Activated naive CD4-positive, alpha-beta T cell treated with anti-CD3 and anti-CD28 coated beads, Interleukin-2, amount 50 U/mL, for 72 hours (primary cell): ENCODE measurements at places on chromosomes 5 and 9.
A peak's percentile ranks its signal among the peaks of the same experiment; 100 is the strongest.

DNA sequence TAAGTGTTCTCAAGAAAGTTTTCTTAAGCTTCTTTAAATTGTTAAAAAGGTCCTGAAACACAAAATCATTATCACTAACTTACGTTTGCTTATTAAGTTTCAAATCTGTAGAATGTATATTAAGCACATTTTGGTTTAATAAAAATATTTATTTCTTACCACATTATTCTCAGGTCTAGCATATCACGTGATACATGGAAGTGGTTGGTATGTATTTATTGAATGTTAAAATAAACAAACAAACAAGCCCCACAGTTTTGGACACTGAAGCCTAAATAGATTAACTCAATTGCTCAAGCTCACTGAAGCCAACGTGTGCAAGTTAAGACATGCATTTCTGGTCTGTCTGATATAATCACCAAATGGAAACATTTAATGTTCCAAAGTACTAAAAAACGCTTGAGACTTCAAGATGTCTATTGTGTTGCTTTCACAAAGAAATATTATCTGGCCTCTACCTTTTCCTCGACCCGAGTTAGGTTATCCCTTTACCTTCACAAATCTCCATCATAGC, 1136.9 kb downstream of the TAF11L14 start:
- DNase-seq: no peak

DNA sequence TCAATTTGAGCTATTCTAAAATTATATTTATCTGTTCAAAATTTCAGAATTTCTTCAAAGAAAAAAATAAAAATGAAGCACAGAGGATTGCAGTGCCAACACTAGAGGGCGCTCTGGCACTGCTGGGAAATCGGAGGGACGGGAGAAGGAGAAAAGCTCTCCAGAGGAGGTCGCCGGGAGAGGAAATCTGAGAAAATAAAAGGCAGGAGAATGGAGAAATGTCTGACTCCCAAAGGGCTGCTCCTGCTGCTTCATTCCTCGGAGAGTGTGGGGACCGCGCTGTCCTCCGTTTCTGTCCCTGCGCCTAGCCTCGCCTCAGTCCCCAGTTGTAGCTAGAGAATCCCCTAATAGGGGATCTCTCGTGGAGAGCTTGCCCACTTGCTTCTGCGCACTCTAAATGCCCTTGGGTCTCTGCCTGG, 40.0 kb upstream of the ARSB start:
- peak; percentile 63 for DNase-seq

- DNase-seq: peak; percentile 79
Measured at GRCh38 chr9:136485049-136486045, 2.5 kb upstream of the SEC16A start.

DNA sequence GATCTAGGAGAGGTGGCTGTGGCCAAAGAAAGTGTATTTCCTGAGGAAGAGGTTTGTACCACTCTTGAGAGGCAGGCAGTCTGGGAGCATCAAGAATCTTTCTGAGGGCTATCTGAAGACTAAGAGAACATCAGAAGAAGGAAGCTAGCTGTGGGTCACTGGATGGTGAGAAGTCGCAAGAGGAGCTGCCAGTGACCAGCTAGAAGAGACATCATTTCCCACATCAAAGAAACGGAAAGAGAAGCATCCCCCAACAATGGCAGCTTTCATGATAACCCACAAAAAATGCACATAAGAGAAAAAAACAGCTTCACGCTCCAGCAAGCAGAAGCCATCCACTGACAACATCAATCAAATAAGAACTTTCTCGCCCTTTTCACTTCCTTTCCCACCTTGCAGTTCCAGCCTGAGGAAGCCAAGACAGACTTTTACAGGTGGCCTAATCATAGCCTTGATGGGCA, 25.0 kb upstream of the CEP78 start:
- no peak for DNase-seq

DNA sequence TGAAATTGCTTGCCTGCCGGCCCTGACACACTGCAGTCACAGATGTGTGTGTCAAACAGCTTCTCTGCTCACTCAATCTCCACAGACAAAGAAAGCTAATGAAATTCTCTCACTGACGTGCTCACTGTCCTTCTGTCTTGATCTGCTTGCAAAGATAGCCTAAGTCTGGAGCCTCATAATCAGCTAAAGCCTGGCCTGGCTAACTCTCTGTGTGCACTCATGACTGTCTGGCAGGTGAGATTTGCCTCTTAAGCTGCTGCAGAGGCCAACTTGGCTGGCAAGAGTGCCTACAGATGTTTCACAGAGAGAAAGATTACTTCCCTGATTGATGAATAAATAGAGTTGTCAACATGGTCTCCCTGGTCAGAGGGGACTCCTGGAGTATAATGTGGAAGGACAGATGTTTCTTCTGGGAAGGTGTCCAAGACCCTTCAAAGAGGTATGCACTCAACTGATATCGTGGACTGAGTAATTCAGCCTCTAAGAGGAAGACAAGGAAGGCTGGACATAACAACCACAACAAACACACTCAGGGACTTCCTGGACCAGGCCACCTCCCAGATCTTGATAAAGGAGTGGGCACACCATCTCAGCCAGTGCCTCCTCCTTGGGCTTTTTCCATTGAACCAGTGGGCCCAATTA, 362.0 kb downstream of the SPOCK1 start:
- DNase-seq: no peak

DNA sequence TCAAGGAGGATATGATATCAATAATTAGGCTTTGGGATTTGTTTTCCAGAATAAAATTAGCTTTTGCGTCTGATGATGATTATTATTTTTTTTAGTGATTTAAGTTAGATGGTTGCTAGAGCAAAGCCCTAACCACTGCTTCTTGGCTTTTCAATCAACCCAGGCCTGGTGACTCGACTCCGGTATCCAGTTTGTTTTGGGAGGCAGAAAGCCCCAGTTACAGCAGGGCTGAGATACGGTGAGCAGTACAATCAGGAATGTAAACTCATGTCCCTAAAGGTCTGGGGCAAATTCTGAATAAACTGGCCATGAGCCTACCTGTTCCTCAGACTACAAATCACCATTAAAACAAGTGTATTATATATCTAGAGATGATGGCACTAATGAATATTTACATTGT, 24.4 kb upstream of the CYFIP2 start:
- no peak for DNase-seq

GRCh38 chr5:151348789-151349188, 1.4 kb upstream of the SLC36A2 start:
- DNase-seq: no peak

DNA sequence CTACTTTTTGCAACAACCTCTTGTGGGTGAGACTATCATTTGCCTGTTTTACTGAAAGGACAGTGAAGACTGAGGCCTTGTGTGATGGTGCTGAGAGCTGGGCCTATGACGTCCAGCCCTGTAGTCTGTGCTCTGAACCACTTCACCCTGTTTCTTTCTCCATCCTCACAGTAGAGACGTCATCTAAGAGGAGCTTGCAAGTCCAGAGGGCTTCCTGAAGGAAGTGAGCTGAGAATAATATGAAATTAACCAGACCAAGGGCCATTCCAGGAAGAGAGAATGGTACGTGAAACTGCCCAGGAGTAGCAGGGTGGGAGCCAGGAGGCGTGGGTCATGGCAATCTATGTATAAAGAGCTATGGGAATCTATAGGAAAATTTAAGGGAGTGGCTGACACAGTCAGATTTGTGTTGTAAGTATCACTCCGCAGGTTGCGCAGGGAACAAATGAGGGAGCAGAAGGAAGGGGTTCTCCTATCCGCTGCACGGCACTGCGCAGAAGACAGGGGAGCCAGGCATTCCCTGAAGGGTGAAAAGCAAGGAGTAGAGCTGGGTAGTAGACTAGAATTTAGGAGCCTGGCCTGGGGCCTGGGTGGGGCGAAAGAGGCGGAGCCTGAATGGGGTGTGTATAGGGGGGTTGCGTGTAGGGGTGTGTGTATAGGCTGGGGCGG, 596 bp upstream of the FGFR4 start:
- no peak for DNase-seq

DNA sequence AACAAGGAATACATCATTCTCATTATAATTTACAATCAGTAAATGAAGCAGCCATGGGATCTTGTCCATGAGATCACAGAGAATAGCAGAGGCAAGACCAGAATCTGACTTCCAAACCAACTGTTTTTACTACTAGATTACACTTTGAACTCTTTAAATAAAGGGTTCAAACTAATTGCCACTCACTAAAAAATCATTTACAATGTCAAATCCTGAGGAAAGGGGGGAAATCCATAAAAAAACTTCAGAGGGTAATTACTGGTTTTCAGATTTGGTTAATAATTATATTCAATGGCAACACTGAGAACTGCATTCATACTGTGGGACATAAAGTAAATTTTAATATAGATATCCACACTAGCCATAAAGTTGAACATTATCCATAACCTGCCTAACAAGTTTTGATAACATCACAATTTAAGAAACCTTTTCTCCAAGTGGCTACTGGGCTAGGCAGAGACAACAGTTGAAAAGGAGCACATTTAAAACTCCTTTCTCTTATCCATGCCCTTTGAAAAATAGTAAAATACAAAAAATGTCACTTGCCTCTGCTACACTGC, 15.9 kb downstream of the PLPP1 start:
- no peak for DNase-seq

GRCh38 chr5:179292202-179292601, 53.1 kb downstream of the ADAMTS2 start:
- DNase-seq: no peak

GRCh38 chr5:65734921-65735320, 12.9 kb downstream of the NLN start:
- DNase-seq: no peak

GRCh38 chr5:172777881-172778814, 7.2 kb upstream of the DUSP1 start:
- no peak for DNase-seq

DNA sequence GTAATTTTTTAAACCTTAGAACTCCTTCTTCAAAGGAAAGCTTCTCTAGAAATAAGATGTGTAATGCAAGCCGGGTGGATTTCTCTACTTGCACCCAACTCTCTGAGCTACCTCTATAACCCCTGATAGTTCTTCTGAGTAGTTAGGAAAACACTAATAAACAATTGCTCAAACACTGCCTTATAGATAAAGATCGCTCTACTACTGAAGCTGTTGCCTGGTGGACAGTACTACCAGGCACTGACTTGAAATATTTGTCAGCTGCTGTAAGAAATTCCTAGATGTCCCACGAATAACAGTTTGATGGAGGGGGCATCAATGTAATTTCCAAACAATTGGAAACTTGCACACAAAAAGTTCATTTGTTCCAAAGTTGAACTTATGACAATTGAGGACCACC, 42.0 kb downstream of the NR3C1 start:
- no peak for DNase-seq

- peak; percentile 3 for DNase-seq
Measured at GRCh38 chr5:101390151-101390908, 487.2 kb upstream of the ST8SIA4 start.

- DNase-seq: no peak
Measured at GRCh38 chr5:68074633-68075032, 140.9 kb upstream of the PIK3R1 start.

- no peak for DNase-seq
Measured at GRCh38 chr9:77092536-77092935, 73.1 kb downstream of the FOXB2 start.

DNA sequence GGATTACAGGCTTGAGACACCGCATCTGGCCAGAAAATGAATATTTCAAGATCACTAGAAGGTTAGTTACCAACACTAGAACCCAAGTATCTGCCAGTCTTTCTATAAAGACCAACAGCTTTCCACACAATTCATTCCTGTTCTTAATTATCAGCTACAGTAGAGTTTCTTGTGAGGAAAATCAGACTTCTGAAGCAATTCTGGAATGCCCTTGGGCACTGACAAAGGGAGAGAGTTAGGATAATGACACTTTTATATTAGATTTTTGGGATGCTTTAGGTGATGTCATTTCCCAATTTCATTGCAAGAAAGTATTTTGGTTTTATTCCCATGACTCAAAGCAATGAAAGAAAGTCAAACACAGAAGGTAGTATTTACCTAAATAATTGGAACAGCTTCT, 497.0 kb upstream of the TUSC1 start:
- DNase-seq: no peak

DNA sequence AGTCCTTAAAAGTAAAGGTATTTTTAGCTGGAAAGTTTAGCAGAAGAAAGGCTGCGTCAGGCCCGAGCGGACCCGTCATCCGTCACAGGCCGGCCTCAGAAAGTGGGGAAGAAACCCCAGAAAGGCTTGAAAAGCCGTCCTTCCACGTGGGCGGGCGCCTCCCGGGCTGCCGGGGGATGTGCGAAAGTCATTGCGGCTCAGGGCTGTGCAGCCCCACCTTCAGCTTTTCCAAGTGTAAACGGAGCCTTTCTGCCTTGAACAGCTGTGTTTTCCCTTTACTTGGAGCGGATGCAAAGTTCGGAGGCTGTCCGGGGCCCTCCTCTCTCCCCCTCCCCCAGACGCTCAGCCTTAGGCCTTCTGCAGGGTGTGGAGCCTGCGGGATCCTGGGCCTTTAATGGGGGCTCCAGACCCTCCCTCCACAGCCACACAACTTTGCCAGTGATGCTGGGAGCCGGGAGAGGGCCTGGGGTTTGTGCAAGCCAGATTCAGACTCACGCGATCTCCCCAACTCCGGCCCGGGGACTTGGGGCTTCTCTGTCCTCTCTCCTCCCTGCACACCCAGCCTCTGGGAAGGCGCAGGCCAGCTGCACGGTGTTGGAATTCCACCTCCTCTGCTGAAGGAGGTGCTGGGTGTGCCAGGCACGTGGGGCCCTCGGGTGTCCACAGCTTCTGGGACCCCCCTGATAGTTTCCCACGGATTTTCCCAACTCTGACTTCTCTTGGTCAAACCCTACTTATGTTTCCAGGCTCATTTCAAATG, 95.5 kb upstream of the RAPGEF1 start:
- DNase-seq: no peak

DNA sequence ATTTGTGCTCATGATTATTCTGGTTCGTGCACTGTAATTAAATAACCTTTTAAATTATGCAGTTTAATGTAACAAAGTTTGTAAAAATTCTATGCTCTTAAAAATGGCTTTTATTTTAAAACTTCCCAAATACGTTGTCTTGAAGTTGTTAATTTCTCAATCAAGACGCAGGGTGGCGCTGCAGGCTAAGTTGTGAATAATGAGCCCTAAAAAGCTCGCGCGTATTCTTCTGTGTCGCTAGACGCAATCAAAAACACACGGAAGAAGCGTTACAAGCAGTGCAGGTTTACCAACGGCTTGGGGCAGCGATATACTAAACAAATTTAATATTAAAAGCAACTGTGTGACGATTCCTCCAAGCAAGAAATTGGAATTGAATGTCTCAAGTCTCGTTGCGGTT, at the start of gene PCDHB4:
PCDHB4 (plus strand) TSS at position 256 of the 400 bp plus-strand sequence. CDS start 181 bp downstream, outside the sequence.
- DNase-seq: no peak

DNA sequence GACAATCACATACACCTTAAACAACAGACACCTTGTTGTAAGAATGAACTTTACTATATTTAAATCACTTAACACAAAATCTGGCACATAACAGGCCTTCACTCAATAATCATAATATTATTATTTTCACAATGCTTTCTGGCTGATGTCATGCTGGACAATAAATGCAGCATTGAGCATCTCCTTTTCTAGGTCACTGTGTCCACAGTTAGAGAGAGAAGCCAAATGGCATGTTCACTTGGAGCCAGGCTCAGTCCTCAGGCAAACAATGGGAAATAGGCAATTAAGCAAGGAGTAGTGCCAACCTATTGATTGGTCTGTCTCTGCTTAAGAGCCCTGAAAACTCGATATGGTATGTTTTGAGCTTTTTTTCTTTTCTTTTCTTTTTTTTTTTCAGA, 50.6 kb upstream of the KLF4 start:
- DNase-seq: no peak
